ENCODE measurements at places on chromosomes 2 and 18.

GRCh38 chr2:32706815-32707579 is 79.1 kb downstream of the TTC27 start:
- no peak for DNase-seq

DNA sequence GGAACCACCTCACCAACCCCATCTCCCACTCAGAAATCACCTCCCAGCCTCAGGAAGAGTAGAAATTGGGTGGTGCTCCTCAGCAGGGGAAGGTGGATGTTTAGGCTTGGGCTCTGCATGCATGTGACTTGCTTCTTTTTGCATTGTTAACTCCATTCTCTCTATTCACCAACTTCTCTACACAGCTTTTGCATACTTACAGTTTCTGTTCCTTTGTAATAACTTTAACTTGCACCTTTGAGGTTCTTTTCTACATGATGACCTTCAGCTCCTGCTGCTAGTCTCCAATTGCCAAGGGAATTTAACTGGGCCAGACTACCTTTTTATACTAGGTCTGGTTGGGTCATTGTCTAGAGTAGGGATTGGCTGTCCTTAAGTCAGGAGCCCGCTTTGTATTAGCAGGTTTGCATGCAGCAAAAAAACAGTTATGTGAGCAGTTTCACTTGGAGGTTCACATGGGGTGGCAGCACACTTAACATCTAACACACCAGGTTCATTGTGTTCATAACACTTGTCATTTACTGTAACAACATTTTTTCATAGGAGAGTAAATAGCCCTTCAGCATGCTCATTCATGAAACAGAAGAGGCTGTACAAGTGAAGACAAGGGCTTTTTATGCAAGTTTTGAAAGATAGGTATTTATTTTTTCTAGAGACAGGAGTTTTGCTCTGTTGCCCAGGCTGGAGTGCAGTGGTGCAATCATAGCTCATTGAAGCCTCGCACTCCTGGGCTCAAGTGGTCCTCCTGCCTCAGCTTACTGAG is 12.0 kb downstream of the MRPL35 start:
- no peak for DNase-seq

- no peak for DNase-seq
Observed at GRCh38 chr2:100060875-100061274, 81.5 kb downstream of the AFF3 start.

GRCh38 chr2:86025976-86026743 is 79.5 kb downstream of the POLR1A start:
- no peak for DNase-seq

DNA sequence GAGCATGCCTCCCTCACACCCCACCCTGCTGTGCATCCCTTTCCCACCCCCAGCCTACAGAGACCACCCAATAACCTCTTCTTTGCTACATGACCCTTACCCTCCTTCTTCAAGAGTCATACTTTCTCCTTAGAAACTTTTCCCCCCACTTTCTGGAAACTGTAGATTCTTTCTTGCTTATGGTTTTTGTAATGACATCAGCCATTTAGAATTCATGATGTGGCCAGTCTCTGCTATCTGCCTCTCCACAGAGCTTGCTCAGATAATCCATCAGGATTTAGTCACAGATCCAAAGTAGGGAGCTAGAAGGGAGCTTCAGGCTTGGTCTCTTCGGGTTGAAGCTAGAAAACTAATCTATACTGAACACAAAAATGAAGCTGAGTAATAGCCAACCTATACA is 36.5 kb downstream of the GALM start:
- no peak for DNase-seq

- no peak for DNase-seq
Observed at GRCh38 chr2:102273619-102274211, 37.6 kb upstream of the IL1RL1 start.

- no peak for DNase-seq
Observed at GRCh38 chr2:11744631-11745394, 1.6 kb upstream of the LPIN1 start.

- DNase-seq = no peak
Observed at GRCh38 chr2:47558116-47558767, 155.3 kb downstream of the MSH2 start.

GRCh38 chr2:127067620-127068350 is 39.2 kb downstream of the BIN1 start:
- no peak for DNase-seq

GRCh38 chr18:23595591-23595990 is 9.3 kb upstream of the NPC1 start:
- DNase-seq = no peak

- DNase-seq = no peak
Observed at GRCh38 chr2:227627769-227628168, 10.5 kb downstream of the SCYGR4 start.

GRCh38 chr2:141506135-141506534 is 624.7 kb downstream of the LRP1B start:
- no peak for DNase-seq

DNA sequence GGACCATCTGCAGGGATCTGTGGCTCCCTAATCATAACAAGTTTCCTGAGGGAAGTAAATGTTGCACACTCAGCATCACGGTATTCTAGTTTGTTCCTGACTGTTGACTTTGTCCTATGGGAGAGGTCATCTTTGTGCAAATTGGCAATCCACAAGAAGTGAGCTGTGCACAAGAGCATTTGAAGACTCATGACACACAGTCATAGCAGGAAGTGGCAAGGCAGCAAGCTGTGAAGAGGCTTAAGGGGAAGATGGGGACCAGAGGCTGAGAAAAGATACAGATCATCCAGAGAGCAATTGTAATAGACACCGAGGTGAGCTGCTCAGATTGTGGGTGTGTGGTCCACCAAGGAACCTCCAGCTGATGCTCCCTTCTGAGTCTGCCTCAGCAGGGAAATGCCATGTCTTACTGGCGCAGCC is 2.7 kb downstream of the TNP1 start:
- no peak for DNase-seq

DNA sequence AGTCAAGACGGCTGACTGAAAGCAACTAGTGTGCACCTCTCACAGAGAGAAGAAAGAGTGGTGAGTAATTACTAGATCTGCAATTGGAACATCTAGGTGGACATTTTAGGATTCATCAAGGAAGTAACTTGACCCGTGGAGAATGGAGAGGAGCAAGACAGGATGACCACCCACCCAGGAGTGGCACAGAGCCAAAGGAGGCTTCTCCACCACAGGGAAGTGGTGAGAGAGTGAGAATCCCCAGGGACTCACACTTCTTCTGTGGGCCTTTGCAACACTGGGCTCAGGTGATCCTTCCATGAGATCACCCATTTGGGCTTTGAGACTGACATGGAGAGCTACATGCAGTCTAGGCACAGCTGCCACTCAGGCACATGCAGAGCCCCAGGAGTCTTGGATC is 132.8 kb upstream of the GALNT5 start:
- DNase-seq = no peak

DNA sequence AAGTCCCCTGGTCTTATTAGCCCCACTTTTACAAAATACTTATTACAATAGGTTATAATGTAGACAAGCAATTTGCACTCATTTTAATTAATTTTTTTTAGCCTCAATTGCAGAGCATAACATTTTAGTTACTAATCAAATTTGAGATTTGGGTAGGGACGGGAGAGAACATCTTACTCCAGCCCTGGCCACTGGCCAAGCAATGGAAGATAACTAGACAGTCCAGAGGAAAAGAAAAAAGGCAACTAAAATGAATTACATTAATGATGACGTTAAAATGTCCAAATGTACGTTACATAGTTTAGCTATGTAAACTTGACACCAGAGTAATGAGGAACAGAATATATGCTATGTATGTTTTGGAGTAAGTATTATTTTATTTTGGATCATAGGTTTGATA is 11.0 kb upstream of the CAVIN2 start:
- DNase-seq = no peak

GRCh38 chr2:210630873-210631560 is 74.6 kb downstream of the CPS1 start:
- DNase-seq = no peak

DNA sequence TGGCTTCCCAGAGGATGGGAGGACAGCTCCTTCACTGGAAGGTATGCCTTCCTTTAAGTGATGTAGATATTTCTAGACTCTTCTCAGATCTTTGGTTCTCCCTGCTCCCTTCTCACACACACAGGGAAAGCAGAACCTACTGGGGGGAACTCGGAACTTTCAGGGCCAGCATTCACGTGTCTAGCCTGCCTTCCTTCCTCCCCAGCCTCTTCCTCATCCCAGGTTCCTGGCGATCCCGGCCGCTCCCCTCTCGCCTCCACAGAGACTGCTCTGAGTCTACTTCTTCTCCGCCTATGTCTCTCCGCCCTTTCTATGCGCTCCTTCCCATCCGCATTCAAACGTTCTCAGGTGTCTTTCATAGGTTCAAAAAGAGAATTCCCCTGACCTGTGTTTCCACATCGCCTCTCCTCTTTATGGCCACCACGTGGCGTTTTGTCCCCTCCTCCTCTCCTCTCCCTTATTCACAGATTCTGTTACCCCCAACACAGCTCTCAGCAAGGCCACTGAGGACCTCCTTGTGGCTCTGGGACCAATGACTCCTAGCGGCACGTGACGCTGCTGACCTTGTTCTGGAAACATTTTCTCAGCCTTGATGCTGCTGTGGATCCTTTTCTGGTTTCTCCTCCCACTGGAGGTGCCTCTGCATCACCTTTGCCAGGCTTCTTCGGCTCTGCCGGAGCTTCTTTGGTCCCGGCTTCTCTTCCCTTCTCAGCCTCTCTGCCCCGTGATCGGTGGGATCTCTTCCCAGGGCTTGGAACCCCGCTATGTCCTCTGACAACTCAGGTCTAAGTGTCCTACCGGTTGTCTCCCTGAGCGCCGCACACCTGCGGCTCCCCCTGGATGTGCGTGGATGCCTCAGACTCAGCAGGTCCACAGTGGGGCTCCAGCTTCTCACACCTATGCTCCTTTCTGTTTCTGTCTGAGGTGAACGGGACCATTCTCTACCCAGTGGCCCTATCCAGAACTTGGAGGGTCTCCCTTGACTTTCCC is 77.5 kb downstream of the VAPA start:
- no peak for DNase-seq

DNA sequence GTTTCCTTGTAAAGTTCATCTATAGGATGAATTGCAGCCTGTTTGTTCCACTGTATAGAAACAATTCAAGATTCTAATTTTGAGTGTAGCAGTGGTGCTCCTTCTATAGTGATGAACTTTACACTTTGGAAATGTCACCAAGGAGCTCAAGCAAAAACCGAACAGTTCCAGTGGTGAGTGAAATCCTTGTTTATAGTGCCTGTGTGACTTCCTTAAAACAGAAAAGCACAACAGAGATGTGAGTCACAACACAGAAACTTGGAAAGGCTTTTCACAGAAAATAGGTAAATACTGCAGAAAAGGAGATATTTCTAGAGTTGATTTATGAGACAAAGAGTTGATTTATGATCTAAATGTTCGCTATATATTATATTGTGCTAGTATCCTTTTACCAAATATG is 482.0 kb downstream of the PTPRM start:
- DNase-seq = no peak

- no peak for DNase-seq
Observed at GRCh38 chr2:206368933-206369569, 74.3 kb upstream of the ADAM23 start.

- DNase-seq = no peak
Observed at GRCh38 chr2:234843411-234843810, 108.4 kb upstream of the SH3BP4 start.

- no peak for DNase-seq
Observed at GRCh38 chr2:99701503-99701902, 211.7 kb upstream of the REV1 start.

DNA sequence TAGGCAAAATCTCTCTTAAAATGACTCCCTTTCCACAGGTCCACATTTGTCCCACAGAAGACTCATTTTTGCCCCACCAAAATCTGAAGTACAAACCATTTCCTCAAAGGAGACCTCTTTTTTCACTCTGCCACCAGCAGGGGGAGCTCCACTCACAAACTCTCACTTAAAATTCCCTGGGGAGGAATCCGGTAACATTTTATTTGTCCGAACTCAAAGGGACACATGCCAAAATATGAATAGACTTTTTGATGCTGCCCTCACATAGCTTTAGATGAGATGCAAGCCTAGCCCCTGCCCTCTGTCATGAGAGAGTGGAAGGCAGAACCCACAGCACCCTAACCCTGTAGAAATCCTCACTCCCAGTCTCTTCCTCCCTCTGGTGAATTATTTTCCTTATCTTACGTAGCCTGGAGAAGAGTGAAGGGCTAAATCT is 57.1 kb downstream of the RMDN2 start:
- peak; percentile 4 for DNase-seq

DNA sequence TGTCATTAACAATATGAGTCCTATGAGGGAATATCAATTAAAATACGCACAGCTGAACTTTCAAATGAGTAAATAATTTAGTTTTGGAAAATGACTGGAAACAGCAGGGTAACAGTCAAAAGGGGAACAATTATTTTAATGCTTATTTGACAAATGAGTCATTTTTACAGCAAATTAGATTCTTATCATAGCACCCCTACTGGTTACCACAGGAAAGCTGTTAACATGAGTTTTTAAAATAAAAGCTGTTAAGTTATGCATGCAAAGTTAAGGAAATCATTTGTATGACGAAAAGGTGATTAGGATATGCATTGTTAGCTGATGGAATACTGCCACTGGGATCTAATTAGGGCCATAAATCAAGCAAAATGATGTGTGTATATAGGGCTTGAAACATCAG is 435.1 kb upstream of the MEIS1 start:
- no peak for DNase-seq

GRCh38 chr2:163779970-163780597 is 44.3 kb upstream of the FIGN start:
- no peak for DNase-seq

GRCh38 chr2:1907291-1907690 is 163.0 kb upstream of the PXDN start:
- no peak for DNase-seq

DNA sequence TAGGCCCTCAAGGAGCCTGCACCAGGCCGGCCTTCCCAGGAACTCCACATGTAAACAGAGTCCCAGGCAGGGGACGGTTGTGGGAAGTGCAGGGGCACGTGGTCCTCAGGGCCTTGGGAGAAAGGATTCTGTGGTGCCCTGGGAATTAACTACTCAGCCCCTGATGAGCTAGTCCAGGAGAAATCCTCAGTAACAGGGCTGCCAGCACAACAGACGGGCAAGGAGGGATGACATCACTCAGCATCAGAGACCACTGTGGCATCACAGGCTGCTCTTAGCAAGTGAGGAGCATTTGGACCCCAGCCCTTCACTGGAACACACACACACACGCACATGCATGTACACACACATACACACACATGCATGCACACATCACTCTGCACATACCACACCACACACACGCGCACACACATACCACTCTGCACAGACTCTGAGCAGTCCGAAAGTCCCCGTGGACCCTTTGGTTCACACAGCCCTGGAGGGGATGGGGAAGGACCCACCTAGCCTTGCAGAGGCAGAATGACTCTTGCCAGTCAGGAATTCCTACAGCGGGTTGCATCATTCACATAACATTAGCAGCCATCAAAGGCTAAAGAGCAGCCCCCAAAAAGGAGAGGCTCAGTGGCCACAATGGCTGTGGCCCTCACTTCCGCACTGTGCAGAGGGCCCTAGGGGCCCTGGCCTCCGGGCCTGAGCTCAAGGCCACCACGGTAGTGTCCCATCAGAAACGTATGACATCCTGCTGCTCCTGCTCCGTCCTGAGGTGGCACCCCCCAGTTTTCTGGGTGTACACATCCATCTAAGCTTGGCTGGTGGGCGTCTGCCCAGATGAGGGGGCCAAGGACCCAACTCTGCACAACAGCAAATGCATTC is 1.9 kb upstream of the NMUR1 start:
- no peak for DNase-seq

GRCh38 chr2:30777661-30778505 is 29.4 kb downstream of the CAPN13 start:
- DNase-seq = no peak
